ENCODE measurements at places on chromosomes 5 and 9.
A peak's percentile ranks its signal among the peaks of the same experiment; 100 is the strongest.

GRCh38 chr5:150556859-150557508 is 49.1 kb downstream of the NDST1 start:
- DNase-seq: no peak

GRCh38 chr5:160021831-160022446 is 13.0 kb downstream of the TTC1 start:
- peak; percentile 80 for DNase-seq

DNA sequence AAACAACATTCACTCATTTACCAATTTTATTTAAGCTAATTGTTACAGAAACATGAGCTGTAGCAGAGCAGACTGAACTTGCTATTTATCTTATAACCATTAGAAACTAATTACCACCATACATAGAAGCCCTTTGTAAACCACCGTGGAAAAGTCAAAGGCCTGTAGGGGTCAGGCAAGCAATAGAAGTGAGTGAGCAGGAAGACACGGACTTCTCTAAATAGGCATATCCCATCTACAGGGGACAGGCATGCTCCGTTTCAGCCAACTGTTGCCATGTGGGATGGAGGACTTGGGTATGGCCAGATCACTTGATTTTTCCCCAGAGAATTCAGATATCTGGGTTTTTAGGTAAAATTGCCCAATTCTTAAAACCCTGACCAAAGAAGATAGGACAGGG is 44.8 kb downstream of the PRRC1 start:
- DNase-seq: peak; percentile 36

- DNase-seq: no peak
Observed at GRCh38 chr9:99078717-99079116, 26.2 kb upstream of the TGFBR1 start.

GRCh38 chr5:148374690-148375360 is 8.9 kb upstream of the FBXO38 start:
- DNase-seq: peak; percentile 48

DNA sequence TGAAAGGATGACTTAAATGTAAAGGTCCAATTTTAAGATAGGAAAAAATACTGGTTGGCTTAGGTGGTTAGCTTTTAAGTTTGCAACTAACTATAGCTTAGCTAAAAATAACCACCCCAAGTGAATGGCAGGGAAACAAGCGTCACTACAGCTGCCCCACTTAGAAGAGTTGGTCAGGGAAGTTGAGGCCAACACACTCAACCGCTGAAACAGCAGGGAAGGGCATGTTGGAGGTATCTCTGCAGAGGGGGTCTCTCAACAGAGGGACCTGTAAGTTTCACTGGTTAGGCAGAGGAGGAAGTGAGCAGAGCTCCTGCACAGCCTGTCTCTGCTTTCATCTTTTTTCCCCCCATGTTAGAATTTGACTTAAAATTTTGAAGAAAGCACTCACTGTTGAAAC is 75.3 kb downstream of the LHFPL2 start:
- no peak for DNase-seq

DNA sequence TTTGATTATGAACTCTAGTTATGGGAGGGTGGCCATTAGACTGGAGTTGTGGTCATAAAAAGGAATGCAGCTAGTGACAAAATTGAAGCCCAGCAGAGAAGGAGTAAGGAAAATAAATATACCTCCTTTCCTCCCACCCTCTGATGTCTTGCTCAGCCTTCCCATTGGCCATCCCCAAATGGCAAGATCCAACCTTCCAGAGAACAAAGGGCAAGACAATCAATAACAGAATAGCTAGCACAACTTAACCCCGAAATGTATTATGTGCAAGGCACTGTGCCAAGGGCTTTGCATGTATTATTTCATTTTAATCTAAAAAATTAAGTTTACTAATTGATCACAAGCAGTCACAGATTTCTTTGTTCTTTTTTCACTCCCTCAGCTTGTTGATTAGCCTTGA is 3.6 kb downstream of the ITGA1 start:
- no peak for DNase-seq

DNA sequence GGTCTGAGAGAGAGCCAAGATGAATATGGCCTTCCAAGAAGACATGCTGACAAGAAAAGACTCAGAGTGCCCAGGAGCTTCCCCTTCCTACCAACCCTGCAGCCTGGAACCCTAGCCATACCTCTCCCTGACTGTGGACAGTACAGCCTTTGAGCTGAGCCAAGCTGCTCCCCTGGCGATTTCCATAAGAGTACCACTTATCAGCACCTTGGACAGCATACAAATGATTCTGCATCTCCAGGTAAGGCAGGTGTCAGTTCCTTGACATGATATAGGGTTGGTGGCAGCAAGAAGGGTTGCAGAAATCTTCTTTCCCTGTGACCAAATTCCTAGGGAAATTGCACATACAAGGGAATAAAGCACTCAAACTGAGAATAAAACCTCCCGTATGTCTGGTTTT is 58.3 kb downstream of the MFAP3 start:
- no peak for DNase-seq

DNA sequence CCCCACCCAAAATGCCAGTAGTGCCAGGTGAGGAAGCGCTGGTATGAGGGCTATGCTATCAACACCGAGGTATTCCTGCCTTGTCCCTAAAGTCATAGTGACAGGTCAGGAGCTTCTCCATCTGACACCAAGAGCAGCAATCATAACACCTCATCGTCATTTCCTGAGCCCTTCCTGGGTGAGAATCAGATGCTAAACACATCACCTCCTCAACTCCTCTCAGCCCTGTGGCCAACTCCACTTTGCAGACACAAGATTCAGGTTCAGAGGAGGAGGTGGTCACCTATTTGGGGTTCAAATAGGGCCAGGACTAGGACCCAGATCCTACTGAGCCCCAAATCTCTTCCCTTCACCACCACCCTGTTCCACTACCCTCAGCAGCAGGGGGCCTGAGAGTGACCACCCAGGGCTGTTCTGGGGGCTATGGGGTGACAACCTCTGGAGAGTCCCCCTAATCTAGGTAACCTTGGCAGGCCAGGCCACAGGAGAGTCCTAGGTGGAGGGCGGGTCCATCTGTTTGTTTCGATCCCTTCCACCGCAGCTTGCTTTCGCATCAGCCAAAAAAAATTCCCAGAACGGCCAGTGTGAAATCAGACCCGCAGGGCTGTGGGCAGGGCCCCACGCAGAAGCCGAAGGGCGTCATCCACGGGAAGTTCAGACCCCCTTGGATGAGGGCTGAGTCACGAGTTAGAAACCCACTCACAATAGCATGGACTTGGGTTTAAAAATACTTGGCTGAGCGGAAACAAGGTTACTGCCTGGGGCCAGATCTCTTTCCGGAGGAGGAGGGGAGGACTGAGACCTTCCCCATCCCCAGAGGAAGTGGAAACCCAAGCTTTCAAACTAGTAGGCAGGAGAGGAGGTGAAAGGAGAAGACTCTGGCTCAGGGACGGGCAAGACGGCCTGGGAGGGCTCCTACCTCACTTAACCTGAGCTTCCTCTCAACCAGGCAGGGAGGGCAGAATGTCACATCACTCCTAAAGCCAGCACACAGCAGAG is 8.7 kb downstream of the STK10 start:
- peak; percentile 71 for DNase-seq

- peak; percentile 5 for DNase-seq
Observed at GRCh38 chr5:116944183-116944582, 369.6 kb upstream of the SEMA6A start.

GRCh38 chr5:107464416-107464815 is 206.3 kb downstream of the EFNA5 start:
- no peak for DNase-seq

DNA sequence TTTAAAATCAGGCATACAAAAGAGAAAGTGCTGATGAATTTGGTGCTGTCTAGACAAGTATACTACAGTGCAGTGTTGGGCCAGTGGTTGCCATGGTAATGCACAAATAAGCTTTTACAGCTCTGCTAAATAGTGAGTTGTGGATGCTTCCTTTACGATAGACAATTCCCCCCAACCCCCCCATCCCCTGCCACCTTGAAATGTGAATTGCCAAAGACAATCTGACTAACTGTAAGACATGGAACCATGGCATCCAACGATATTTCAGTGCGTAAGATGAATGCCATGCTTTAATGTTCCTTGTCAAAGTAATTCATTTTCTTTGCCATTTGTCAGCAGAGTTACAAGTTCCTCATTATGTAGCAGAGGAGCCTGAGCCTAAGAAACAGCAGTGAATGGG is 91.5 kb upstream of the NREP start:
- peak; percentile 41 for DNase-seq

DNA sequence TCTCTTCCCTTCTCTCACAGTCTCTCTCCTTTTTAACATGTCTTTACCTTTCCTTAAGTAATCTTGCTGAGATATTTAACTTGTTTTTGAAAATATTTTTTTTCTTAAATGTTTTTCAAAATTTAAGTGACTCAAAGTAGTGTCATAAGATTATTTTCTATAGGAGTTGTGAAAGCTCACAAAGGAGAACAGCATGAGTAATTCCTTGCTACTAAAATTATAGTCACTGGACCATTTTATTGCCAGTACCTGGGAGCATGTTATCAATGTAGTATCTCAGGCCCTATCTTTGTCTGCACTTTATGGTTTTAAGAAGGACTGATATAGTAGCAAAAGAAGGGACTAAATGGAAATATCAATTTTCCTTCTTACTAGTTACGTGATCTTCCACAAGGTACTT is 181.9 kb downstream of the TMEM232 start:
- DNase-seq: no peak

GRCh38 chr5:96781031-96781971 is 26.4 kb downstream of the ERAP1 start:
- DNase-seq: peak; percentile 71

DNA sequence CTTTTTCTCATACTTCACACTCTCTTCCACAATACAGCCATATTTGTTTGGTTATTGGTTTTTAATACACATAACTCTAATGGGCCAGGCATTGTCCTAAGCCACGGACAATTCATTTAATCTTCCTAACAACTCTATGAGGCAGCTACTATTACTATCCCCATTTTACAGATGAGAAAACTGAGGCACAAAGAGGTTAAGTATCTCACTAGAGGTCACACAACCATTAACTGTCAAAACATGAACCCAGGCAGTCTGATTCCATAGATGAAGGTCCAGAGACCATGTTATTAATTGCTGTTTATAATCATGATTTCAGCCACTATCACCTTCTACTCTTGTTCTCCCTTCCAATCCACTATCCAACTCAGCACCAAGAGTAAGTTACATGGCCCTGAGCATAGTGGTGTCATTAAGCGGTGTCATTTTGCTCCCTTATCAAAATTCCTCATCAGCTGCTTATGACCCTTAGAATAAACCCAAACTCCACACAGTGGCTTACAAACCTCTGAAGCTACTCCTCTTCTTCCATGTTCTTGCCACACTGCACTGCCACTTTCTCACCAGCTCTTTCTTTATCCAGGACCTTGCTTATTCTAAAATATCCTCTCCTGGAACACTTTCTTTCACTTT is 22.7 kb downstream of the CLINT1 start:
- no peak for DNase-seq

DNA sequence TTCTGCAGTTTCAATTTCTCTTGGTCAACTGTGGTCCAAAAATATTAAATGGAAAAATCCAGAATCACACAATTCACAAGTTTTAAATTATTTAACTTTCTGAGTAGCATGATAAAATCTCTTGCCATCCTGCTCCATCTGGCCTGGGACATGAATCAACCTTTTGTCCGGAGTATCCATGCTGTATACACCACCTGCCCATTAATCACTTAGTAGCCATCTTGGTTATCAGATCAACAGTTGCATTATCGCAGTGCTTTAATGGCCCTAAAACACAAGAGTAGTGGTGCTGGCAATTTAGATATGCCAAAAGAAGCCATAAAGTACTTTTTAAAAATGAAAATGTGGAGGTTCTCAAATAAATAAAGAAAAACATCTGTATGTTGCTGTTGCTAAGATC is 25.3 kb downstream of the EFCAB9 start:
- DNase-seq: no peak

DNA sequence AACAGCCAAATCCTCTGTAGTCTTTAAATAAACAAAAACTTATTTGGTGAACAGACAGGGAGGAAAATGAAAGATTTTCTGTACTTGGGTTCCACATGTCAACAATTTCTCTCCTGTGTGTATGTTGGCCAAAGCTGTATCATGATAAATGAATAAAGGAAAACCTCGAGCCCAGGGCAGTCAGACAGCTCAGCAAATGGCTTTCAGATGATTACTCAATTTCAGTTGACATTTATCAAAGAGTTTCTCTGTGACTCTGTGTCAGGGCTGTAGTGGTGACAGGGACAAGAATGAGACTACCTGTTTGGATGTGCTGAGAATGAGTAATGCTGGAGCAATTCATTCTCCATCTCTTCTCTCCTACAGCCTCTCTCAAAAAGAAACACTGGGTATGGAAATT is 45.7 kb upstream of the PTGS1 start:
- DNase-seq: peak; percentile 32

DNA sequence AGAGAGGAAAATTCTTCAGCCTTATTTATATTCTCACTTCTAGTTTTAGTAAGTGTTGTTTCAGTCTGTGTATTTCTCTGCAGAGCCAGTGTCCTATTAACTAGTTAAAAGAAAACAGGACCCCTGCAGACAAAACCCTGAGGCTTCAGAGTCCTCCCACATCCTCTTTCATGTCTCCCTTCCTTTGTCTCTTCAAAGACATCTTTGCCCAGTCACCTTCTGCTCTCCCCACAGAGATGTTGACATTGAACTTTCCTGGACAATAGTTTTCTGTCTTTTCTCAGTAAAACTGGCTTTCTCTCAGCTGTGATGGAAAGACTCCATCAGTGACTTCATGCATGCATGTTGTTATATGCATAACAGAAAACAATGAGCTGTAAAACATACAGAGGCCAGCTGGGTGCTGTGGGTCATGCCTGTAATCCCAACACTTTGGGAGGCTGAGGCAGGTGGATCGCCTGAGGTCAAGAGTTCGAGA is 20.2 kb downstream of the GRAMD2B start:
- no peak for DNase-seq

DNA sequence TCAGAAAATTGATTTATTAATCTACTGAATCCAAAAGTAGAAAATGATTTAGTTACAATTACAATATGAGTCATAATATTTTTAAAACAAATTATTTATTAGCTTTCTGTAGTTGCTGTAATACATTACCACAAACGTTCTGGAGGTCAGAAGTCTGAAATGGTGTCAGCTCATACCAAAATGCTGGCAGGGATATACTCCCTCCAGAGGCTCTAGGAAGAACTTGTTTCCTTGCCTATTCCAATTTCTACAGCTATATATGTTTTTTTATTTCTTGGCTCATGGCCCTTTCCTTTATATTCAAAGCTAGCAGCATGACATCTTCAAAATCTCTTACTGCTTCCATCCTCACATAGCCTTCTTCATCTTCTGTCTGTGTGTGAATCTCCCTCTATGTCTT is 667.9 kb upstream of the ITGA1 start:
- DNase-seq: no peak

All from fibroblast of lung (primary cell).